PC-9 (cell line): ENCODE measurements at places on chromosomes 16 and 17.

DNA sequence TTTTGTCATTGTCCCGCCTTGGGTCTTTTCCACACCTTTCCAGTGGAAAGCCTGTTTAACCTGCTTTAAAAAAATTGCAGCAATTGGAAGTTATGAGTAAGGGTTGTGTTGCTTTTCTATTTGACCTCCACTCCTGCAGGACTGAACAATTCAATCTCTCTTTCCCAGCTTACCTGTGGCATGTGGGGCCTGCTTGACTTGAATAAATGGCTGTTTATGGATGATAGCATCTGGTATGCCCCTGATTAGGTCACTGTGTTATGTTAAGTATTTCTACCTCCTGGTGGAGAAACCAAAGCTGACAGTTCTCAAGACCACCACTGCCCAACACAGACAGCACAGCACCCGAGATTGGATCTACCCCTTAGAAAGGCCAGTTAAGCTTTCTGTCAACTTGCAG, 64.8 kb upstream of the NOG start:
- DNase-seq, result no peak

DNA sequence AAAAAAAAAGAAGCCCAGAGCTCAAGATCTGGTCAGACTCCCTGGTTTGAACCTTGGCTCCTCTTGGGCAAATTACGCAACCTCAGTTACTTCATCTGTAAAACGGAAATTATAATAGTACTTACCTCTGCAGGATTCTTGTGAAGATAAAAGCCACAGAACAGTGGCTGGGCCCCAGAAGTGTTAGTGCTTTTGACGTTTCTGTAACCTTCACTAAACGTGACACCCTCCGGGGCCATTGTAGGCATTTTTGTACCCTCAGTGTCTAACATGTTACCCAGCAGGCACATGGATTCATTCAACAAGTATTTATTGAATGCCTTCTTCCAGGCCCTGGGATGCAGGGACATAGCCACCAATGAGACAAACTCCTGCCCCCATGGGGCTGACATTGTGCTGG, 58.0 kb downstream of the PITPNC1 start:
- DNase-seq, result no peak

GRCh38 chr16:79560923-79561322, 39.6 kb downstream of the MAF start:
- DNase-seq, result no peak

- no peak for DNase-seq
These were observed 101.1 kb downstream of the USP31 start for GRCh38 chr16:23048164-23048563.

DNA sequence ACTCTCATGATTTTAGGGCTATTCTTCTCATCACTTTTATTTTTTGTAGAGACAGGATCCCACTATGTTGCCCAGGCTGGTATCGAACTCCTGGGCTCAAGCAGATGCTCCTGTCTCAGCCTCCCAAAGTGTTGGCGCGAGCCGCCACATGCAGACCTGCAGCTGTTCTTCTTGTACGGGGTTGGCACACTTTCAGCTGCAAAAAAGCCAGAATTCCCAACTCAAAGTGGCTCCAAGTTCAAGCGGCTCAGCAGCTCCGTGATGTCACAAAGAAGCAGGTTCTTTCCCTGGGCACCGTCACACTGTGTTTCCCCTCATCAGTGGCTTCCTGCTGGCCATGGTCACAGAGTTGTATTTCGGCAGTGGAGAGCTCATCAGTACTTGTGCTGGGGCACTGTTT, 6.7 kb upstream of the SBK1 start:
- DNase-seq, result no peak

GRCh38 chr16:67406111-67406971, 9.9 kb downstream of the ZDHHC1 start:
- no peak for DNase-seq

- no peak for DNase-seq
These were observed 23.9 kb downstream of the NLRC3 start for GRCh38 chr16:3553138-3553923.

GRCh38 chr16:17261197-17261858, 209.4 kb downstream of the XYLT1 start:
- no peak for DNase-seq

- DNase-seq, result no peak
These were observed 31.8 kb downstream of the PRMT7 start for GRCh38 chr16:68342620-68343019.

GRCh38 chr16:67301080-67301782, 21.9 kb downstream of the PLEKHG4 start:
- no peak for DNase-seq

DNA sequence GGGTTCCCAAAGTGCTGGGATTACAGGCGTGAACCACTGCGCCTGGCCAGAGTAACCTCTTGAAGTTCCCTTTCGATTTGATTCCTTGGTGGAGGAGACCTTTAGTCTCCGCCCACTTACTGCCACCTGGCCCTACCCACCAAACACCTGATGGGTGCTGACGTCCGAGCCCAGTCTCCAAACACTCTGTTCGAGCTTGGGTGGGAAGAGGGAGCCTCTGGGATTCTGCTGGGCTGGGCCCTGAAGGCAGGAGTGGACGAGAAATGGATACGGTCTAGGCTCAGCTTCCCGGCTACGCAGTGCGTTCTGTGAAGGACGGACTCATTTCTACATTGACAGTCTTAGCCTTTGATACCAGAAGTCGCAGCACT, 870 bp upstream of the ITGA3 start:
- peak; percentile 87 for DNase-seq

DNA sequence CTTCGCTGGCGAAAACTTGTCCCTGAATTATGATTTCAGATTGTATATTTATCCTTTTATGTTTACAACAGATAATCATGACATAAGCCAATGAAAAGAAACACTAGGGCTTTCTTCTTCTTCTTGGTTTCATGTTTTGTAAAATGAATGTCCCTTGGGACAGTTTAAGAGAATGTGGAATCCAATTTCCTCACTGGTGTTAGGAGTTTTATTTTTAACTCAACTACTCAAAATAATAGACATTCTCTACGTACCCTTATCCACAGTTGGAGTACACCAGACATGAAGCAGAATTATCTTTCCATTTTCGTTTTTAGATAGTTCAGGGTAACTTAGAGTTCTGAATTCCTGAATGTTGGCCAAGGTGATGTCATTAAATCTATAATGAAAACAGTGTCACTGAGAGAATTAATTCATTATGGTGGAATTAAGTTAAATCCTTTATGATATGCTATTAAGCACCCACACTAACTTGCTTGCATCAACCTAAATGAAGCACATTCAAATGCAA, 43.4 kb downstream of the IRX6 start:
- no peak for DNase-seq

GRCh38 chr16:30652718-30653117, 2.0 kb downstream of the PRR14 start:
- DNase-seq, result no peak

DNA sequence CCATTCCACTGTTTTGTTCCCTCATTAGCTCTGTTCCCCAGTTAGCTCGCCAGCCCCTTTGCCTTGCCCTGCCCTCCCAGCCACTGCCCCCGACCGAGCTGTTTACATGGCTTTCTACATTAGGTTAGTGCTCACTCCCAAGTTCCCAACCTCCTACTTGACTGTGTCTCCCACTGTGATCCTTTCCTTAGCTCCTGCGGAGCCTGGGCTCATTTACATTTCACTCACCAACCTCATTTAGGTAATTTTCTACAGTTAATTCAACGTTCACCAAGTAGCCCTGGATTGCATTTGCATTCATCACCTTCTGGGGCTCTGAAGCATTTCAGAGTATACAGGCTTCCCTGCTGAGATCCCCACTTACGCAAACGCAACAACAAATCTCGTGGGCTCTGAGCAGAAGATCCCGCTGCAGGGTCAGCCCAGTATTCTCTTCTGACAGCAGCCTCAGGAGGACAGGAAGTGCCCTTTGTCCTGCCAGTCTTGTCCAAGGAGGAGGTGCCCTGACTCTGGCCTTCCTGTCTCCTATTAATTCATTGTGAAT, 325.8 kb upstream of the CCL2 start:
- no peak for DNase-seq

GRCh38 chr16:9330095-9330494, 238.7 kb downstream of the HAPSTR1 start:
- no peak for DNase-seq

DNA sequence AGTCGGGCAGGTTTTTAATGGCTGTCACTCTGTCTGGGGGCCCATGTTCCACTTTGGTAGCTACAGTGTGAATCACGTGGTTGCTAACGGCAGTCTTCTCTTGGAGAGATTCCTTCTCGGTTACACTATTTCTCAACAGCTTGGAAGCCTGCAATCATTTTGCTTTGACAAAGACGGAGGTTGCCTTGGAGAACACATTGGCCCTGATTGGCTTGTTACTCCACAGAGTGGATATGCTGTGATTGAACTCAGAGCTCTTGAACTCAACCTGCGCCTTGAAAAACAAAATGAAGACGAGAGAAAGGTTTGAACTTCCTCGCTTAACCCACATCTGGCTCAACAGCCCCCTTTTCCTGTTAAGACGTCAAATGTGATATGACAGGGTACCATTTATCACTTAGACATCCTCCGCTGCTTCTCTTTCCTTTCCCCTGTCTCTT, 218.9 kb downstream of the MAF start:
- no peak for DNase-seq

- no peak for DNase-seq
These were observed 14.0 kb downstream of the NR1D1 start for GRCh38 chr17:40086150-40087044.

GRCh38 chr17:38904892-38905291, 20.5 kb upstream of the LASP1NB start:
- no peak for DNase-seq

- no peak for DNase-seq
These were observed 21.3 kb upstream of the MFSD6L start for GRCh38 chr17:8820311-8821010.
